Right lung (tissue), 10 donors: ENCODE measurements at places on chromosomes 5 and 9. TPM values are rescaled to one million over a fixed set of nuclear protein-coding genes. Genes with fewer than 3 reads are reported as not detected.

SLC2A8 gene
- polyA plus RNA-seq = 21.5 TPM

JMY gene
- polyA plus RNA-seq = 9.4 TPM

RNF183 gene
- polyA plus RNA-seq = 0.63 TPM

SLC6A19 gene
- polyA plus RNA-seq = not detected

MRPL22 gene
- 47.3 TPM for polyA plus RNA-seq

DNA sequence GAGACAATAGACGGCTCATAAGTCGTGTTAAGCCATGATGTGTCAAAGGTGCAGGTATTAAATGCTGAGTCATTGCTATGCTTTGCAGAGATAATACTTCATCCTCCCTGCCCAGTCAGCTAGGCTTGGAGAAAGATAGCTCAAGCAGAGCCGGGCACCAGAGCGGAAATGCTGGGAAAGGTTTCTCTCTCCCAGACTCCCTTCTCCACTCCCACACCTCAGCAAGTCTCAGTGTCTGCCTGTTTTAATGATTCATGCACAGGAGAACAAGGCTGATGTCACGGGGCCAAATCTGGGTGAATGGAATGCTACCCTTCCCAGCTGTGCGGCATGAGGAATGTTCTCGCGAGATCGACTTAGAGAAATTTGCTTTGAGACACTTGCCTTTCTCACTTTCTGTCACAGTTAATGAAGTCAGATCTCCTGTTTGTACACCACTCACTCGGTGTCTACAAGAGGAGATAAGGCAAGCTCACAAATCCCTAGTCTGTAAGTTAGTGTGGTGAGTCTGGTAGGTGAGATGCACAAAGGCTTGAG, 204.4 kb downstream of the EFNA5 start:
- no peak for DNase-seq

- DNase-seq = no peak
Measured at GRCh38 chr5:56356836-56357160, 123.7 kb upstream of the ANKRD55 start.

DNA sequence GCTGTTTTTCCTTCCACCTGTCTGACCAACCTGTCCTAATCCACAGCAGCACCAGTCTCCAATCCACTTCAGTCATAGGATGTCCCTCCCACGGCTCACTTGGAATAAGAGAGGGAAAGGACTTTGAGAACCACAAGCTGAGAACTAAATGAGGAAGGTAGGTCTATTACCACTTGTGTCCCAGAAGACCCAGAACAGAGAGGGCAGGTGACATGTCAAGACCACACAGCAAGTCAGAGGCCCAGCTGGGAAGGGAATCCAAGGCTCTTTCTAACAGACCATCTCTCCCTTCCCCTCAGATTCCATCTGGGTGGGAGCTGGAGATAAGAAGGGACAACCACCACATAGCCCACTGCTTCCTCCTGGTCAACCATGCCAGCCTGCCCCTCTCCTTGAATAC, 14.6 kb downstream of the ANXA6 start:
- no peak for DNase-seq

- DNase-seq = no peak
Measured at GRCh38 chr5:116650964-116651363, 76.3 kb upstream of the SEMA6A start.

GRCh38 chr5:117889596-117889995, 1098.8 kb downstream of the DTWD2 start:
- no peak for DNase-seq

DNA sequence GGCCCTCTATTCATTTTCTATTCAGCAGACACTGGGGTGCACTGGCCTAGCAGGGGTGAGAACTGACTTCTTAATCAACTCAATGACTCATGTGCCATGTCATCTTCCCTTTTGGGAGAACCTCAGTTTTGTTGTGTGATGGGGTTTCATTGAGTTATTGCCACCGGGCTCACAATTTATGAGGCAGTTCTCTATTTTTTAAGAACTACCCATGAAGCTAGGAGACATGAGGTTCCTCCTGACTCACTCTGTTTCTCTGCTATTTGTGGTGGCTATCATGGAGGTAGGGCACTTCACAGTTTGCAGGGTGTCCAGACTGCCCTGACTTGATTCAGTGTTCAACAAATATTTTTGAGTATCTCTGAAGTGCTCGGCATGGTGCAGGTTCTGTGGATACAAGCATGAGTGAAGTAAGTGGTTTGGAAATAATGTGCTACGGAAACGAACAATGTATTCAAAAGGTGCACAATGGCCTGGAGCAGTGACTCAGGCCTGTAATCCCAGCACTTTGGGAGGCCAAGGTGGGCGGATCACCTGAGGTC, 39.3 kb downstream of the SPARC start:
- no peak for DNase-seq

DNA sequence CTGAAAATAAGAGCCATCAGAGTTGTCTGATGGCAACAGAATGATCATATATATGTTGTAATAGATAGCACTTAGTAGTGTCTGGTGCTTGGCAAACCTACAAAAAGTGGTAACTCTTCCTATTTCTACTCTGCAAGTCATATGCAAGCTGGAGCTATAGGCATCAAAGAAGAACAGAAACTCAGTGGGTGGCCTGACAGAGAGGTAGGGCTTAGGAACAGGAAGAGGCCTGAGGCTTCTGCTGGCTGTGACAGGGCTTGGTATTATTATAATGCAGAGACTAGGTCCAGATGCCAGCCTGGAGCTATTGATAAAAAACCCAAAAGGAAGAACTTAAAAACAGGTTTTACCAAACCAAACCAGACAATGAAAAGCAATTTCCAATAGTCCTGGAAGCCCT, 4.4 kb upstream of the DIAPH1 start:
- DNase-seq = no peak

DNA sequence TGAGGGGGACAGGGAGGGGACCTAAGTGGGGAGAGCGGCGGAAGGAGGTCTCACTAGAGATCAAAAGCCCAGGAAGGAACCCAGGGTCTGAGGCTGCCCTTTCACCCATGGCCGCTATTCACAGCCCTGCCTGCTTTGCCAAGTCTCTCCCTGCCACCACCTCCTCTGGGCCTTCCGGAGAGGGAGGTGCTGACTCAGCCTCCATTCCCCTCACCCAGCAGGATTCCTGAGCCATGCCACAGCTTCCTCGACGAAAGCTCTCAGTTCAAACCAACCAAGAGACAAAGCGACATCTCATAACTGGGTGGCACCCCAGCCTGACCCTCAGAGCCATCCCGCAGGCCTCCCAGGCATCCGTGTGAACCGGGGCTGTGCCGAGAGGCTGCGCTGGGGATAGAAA, 36.7 kb downstream of the PAX5 start:
- no peak for DNase-seq

- no peak for DNase-seq
Measured at GRCh38 chr5:179217356-179217755, 127.9 kb downstream of the ADAMTS2 start.

DNA sequence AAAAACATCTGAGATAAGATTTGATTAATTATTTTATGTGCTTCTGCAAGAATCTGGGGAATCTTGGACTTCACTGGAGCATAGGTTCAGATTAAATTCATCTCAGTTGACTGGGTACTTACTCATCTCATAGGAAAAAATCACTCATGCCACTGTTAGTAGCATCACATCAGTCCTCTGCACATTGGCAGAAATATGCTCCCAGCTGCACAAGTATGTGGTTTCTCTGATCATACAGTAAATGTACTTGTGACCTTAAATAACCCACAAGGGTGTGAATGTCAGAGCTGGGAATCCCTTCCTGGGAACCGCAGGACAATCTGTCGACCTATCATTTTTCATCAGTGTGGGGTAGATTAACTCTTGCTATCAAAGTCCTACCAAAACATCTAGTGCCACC, 203.7 kb upstream of the SLC24A2 start:
- no peak for DNase-seq

GRCh38 chr5:36769129-36769770, 107.3 kb upstream of the NIPBL start:
- DNase-seq = no peak

- no peak for DNase-seq
Measured at GRCh38 chr9:14542071-14542470, 151.2 kb downstream of the ZDHHC21 start.

GRCh38 chr9:19009391-19009965, 23.5 kb downstream of the SAXO1 start:
- no peak for DNase-seq

DNA sequence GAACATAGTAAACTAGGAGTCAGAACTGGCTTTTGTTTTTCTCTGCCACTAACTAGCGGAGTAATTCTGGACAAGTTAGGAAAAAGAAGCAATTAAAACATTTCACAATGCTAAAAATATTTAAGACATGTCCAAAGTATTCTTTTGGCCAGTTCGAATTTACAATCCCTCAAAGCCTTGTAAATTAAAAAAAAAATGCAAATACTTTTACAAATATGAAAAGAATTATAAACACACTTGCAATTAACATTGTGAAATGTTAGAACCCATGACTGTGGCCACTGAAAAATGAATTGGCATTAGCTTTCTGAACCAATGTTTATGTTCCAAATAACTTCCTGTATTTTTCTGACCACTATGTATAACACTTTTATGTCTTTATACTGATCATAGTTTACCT, 2.2 kb downstream of the RAD1 start:
- DNase-seq = no peak
